ENCODE measurements at places on chromosomes 2 and 18.
A peak's percentile ranks its signal among the peaks of the same experiment; 100 is the strongest.

GRCh38 chr2:109530712-109531111, 83.1 kb downstream of the SEPTIN10 start:
- no peak for DNase-seq

GRCh38 chr2:12299431-12299830, 417.3 kb upstream of the TRIB2 start:
- DNase-seq = no peak

GRCh38 chr2:70553584-70554337, at the start of gene TGFA:
TGFA (minus strand) TSS chr2:70553826; CDS start chr2:70553767, 59 bp downstream.
- DNase-seq = peak; percentile 62

DNA sequence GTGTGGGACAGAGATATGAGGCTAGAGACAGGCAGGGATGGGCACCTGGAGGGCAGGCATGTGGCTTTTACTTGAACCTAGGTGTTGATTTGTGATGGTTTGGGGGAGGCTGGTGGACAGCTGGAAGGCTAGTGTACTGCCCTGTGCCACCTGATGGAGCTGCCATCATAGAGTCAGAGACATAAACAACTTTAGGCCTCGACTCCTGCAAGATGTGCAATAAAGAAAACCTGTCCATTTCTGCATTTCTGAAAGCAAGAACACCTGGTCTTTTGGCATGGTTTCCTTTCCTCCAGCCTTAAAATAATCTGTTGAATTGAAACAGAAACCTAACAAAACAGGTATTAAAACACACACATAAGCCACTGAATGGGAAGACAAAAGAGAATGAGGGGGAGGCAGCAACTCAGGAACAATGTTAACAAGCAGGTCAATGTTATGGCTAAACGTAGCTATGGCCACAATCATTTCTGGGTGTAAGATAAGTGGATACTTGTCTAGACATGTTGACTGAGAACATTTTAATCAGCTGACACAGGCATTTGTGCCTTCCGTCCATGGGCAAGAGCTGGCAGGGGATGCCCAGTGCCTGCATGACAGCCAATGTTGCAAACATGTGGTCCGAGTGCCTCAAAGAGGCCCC, 87.8 kb downstream of the KCTD1 start:
- peak; percentile 33 for DNase-seq

DNA sequence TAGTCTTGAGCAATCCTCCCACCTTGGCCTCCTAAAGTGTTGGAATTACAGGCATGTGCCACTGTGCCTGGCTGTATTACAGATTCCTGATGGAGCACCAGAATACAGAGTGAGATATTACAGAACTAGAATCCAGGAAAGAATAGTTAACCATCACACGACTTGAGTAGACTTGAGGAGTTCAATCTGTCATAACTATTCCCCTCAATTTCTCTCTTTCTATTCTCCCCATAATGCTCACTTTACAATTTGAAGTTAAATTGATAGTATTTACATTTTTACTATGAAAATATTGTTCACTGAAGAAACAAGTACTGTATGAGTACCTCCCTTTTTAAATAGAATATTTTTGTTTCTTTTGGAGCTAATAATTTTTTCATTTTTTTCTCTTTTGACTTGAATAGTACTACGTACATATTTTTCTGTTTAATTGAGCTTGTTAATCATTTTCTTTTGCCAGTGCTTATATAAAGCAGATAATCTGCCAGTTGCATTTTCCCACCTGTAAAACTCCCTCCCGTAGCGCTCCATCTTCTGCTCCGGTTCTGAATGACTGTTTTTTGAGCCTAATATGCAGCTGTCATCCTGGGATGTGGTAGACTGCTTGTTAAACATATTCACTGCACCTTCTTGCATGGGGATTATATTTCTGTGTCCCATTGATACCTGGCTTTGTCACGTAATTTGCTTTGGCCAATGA, 105.5 kb downstream of the MYCN start:
- no peak for DNase-seq

- DNase-seq = no peak
Observed at GRCh38 chr2:230060672-230061293, 7.9 kb downstream of the SLC16A14 start.

- no peak for DNase-seq
Observed at GRCh38 chr2:72915907-72916742, 1.2 kb upstream of the EMX1 start.

All from G401 (cell line).